ENCODE measurements at places on chromosomes 1 and 21.

DNA sequence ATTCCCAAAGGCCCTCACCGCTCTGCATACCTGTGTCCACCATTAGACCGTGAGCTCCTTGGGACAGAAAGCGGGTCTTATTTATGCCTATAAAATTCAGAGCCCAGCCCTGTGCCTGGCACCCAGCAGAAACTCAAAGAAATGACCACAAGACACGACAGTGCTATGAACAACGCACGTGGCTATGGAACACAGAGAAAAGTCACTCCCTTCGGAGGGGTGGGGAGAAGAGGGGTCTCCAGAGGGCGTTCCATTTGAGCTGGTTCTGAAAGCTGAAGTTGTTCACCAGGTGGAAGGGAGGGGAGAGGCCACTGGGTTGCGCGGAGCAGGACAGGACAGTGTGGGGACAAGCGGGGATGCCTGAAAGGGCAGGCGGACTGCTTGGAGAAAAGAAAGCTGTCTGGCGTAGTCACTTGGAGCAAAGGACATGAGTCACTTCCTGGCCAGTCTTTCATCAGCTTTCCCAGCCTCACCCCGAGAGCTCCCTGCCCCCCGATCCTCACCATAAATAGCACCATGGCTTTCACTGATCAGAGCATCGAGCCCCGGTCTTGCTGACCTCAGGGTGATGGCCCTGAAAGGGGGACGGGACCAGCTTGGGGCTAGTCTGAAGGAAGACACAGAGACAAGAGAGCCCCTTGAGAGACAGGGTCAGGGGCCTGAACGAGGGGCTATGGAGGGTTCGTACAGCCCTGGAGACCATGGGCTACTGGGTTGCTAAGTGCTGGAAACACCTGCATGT is 28.5 kb downstream of the ECE1 start:
- DNase-seq: peak; percentile 88

DNA sequence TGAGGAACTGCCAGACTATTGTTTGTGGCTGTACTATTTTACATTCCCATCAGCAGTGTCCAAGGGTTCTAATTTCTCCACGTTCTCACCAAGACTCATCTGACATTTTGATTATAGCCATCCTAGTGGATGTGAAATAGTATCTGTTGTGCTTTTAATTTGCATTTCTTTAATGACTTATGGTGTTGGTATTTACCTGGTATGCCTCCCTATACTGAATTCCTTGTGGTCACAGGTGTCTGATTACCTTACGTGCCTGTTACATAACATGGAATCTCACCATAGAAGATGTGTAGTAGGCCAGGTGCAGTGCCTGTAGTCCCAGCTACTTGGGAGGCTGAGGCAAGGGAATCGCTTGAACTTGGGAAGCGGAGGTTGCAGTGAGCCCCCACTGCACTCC is 13.5 kb downstream of the ZYG11A start:
- DNase-seq: no peak

GRCh38 chr1:20723159-20723536 is 5.3 kb upstream of the KIF17 start:
- no peak for DNase-seq

DNA sequence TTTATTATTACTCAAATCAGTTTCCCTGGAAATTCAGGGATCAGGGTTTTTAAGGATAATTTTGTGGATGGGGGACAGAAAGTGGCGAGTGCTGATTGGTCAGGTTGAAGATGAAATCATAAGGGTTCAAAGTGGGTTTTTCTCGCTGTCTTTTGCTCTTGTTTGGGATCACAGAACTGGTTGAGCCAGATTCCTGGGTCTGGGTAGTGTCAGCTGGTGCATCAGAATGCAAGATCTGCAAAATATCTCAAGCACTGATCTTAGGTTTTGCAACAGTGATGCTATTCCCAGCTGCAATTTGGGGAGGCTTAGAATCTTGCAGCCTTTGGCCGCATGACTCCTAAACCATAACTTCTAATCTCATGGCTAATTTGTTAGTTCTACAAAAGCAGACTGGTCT is 9.3 kb downstream of the CHI3L2 start:
- DNase-seq: no peak

DNA sequence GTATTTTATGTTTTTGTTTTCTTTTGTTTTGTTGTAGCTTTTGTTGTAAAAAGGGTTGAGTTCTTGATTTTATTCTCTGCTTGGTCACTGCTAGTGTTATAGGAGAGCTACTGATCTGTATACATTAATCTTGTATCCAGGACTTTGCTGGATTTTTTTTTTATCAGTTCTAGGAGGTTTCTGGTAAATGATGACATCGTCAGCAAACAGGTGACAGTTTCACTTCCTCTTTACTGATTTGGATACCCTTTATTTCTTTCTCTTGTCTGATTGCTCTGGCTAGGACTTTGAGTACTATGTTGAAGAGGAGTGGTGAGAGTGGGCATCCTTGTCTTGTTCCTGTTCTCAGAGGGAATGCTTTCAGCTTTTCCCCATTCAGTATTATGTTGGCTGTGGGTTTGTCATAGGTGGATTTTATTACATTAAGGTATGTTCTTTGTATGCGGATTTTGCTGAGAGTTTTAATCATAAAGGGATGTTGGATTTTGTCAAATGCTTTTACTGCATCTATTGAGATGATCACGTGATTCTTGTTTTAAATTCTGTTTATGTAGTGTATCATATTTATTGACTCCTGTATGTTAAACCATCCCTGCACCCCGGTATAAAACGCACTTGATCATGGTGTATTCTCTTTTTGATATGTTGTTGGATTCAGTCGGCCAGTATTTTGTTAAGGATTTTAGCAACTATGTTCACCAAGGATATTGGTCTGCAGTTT is 905.7 kb downstream of the LTN1 start:
- DNase-seq: no peak

Data from BJ (cell line).